ENCODE measurements at places on chromosomes 13 and 19.

DNA sequence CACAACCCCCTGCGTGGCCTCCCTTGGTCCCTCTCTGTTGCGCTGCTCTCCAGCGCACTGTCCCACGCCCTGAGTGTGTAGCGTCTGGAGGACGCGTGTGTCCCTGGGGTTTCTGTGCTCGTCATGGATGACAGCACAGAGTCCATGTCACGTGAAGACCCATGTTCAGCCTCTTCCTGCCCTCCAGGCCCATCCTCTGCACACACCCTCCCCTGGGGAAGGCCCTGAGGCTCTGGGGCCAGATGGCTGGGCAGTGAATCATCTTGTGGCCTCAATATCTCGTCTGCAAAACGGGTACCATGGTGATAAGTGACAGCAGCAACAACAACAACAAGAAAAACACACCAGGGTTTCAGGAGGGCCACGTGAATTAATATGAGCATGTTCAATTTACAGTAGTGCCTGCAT is 71.5 kb upstream of the ARHGEF7 start:
- DNase-seq, result no peak

DNA sequence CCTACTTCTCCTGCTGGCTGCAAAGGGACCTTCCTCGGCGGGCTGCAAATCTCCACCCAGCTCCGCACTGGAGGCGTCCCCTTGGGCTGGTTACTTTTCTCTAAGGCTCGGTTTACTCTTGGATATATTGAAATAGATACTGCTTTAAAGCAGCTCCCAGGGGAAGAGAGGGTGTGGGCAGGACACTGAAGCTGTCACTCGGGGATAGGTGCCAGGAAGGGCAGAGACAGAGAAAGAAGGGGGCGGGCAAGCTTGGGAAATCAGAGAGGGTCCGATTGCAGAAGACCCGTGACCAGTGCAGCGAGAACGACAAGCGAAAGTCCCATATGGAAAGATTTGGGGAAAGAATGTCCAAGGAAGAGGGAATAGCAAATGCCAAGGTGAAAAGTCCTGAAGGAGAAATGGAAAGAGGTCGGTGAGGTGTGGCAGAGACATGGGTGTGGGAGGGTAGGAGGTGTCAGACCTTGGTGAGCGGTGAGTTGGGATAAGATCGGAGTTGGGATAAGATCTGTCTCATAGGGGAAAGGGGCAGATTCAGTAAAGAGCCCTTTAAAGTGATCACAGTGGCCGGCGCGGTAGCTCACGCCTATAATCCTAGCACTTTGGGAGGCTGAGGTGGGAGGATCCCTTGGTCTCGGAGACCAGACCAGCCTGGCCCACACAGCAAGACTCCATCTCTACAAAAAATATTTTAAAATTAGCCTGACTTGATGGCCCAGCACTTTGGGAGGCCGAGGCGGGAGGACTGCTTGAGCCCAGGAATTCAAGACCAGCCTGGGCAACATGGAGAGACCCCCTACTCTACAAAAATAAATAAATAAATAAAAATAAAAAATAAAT is 618 bp downstream of the THSD8 start:
- no peak for DNase-seq

- DNase-seq, result no peak
Measured at GRCh38 chr19:39293394-39293793, 2.8 kb upstream of the IFNL1 start.

DNA sequence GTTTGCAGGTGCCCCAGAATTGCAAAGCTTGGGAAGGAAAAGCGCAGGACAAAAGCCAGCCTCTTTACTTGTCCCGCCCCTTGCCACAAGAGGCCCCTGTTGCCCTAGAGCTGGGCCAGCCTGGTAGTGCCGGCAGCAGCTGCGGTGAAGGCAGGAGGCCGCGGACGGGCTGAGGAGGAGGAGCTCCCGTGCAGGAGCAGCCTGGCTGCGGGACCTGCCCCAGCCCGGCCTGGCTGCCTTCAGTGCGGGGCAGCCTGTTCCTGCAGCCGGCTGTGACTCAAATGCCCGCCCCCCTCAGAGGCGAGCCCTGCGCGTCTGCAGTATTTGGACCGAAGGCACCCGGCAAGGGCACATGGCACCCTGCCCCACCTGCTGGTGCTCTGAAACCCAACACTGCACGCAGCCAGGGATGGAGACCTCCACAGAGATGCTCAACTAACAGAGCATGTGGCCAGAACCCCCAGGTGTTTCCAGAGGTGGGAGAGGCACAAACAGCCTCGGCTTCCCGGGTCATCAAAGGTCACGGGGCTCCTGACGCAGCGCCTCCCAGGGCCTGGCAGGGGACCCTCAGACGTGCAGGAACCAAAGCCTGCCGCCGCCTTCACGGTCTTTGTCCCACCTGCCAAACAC is 29.7 kb downstream of the NAXD start:
- DNase-seq, result peak; percentile 15

DNA sequence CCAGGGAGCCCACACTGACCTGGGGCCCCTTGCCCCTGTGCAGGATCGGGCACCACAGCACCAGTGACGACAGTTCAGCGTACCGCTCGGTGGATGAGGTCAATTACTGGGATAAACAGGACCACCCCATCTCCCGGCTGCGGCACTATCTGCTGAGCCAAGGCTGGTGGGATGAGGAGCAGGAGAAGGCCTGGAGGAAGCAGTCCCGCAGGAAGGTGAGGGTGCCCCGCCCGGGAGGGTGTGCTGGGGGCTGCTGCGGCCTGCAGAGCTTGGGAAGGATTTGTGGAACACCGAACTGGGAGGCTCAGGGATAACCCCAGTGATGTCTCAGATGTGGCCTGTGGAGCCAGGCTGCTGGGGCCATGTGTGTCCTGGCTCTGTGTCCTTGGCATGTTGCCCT is 4.2 kb downstream of the B3GNT8 start:
- DNase-seq, result no peak

DNA sequence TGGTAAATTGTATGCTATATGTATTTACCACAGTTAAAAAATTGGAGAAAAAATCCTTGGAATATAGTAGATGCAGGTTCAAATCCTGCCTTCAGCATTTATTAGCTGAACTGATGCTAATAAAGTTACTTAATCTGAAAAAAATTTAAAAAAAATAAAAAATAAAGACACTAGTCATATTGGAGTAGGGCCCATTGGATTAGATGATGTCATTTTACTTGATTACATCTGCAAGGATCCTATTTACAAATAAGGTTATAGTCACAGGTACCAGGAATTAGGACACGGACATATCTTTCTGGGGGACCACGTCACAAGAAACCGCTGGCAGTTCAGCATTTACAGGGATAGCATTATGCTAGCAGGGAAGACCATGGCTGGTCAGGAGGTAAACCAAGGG is 6.2 kb downstream of the ZNF555 start:
- DNase-seq, result no peak

DNA sequence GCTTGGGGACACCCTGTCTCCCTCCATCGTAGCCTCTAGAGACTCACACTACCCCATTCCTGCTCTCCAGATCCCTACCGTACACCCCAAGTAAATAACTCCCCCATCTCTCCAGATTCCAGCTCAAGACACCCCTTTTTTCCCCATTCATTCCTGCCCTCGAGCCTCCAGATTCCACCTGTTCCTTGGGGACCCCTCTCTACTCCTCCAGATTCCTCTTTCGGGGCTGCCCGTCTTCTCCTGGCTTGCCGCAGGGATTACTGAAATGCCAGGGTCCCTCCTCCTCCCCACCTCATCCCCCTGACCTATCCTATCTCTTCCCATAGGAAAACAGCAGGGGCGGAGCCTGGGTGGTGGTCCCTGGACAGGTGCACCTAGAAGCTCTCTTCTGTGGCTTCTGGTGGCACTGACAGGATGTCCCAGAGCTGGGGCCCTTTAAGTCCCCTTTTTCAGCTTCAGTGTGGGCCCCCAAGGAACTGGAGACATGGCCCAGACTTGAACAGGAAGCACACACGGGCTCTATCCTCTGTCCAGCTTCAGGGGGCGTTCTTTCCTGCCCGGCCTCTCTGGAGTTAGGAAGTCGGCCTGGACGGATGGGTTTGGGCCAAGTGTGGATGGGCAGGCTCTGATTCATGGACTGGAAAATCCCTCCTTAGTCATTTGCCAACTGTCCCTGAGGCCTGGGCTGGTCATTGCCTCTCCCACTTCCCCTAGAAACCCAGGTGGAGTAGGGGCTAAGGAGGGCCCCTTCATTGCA is 1.2 kb downstream of the ZSWIM4 start:
- DNase-seq, result no peak

GRCh38 chr13:37429976-37430375 is 168.6 kb downstream of the POSTN start:
- DNase-seq, result no peak

- peak; percentile 7 for DNase-seq
Measured at GRCh38 chr19:16051254-16052025, 24.9 kb upstream of the TPM4 start.

GRCh38 chr13:99064624-99065234 is 86.9 kb upstream of the DOCK9 start:
- DNase-seq, result no peak

DNA sequence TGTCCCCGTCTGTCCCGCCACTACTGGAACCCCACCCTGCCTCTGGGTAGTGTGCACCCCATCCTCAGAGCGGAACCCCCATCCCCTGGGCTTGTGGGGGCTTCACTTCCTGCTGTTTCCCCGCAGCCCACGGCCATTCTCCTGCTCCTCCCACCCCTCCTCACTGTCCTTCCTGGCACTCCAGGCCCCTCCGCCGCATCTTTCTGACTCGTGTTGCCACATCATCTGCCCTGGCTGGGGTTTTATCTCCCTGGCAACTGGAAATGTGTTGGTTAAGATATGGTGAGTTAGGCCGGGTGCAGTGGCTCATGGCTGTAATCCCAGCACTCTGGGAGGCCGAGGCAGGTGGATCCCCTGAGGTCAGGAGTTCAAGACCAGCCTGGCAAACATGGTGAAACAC is 37.3 kb downstream of the KDM4B start:
- no peak for DNase-seq

GRCh38 chr19:18894254-18895037 is 1.5 kb downstream of the CERS1 start:
- DNase-seq, result no peak

- DNase-seq, result no peak
Measured at GRCh38 chr13:30847650-30848307, 58.3 kb upstream of the MEDAG start.

GRCh38 chr19:2076526-2076944 is 19.6 kb downstream of the MOB3A start:
- DNase-seq, result no peak

GRCh38 chr19:58037927-58038687 is 4.3 kb downstream of the ZSCAN1 start:
- no peak for DNase-seq

DNA sequence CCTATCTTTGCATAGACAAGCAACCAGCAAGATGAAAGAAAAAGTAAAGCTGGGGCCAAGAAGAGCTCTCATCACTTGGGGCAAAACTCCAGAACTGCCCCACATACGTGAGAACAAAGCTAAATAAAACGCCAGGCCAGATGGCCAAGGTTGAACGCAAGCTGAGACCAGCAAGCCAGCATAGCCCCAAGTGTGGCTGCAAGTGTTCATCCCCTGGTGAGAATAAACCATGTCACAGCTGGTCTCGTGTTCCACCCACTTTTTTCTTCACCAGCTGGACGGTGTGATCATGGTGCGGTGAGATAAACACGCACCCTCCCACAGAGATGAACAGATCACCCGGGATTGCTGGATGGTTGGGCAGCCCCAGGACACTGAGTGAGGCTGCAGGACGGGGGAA is 109.6 kb upstream of the CACNA1A start:
- DNase-seq, result no peak

DNA sequence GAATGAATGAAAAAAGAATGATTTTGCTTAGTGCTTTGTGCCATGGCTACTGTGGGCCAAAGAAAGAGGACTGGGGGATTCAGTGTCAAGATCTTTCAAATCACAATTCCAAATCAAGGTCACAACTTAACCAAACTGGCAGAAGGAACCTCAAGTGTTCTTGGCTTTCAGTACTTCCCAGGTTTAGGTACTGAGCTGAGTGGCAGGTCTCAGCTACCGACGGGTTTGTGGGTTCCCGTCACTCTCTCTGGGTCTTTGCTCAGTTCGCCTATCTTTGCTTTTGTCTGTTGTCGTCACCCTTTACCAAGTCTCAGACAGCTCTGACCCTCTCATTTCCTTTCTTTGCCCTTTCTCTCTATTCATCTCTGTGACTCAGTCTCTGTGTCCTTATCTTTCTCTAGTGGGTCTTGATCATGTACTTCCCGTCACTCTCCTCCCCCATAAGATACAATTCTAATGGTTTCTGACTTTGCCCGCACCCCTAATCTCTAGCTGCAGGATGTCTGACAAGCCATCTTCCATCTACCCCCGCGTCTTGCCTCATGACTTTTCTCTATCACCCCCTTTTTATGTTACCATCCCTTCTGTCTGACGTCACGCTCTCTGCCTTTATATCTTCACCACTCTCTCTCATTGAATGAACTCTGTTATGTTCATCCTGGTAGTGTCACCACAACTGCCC is 33.3 kb upstream of the LRRC4B start:
- DNase-seq, result no peak

- DNase-seq, result no peak
Measured at GRCh38 chr13:26695891-26696311, 64.7 kb downstream of the GPR12 start.

- DNase-seq, result no peak
Measured at GRCh38 chr13:41788552-41788951, 172.4 kb downstream of the VWA8 start.

DNA sequence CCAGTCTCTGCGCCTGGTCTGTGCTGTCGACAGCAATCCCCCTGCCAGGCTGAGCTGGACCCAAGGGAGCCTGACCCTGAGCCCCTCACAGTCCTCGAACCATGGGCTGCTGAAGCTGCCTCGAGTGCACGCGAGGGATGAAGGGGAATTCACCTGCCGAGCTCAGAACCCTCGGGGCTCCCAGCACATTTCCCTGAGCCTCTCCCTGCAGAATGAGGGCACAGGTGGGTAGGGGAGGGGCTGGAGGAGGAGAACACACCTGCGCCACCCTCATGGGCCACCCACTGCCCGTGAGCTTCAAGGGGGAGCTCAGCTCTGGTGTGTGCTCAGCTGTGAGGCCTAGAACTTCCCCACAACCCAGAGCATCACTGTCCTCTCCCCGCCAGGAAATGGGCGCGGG is 38.6 kb upstream of the CD33 start:
- no peak for DNase-seq

DNA sequence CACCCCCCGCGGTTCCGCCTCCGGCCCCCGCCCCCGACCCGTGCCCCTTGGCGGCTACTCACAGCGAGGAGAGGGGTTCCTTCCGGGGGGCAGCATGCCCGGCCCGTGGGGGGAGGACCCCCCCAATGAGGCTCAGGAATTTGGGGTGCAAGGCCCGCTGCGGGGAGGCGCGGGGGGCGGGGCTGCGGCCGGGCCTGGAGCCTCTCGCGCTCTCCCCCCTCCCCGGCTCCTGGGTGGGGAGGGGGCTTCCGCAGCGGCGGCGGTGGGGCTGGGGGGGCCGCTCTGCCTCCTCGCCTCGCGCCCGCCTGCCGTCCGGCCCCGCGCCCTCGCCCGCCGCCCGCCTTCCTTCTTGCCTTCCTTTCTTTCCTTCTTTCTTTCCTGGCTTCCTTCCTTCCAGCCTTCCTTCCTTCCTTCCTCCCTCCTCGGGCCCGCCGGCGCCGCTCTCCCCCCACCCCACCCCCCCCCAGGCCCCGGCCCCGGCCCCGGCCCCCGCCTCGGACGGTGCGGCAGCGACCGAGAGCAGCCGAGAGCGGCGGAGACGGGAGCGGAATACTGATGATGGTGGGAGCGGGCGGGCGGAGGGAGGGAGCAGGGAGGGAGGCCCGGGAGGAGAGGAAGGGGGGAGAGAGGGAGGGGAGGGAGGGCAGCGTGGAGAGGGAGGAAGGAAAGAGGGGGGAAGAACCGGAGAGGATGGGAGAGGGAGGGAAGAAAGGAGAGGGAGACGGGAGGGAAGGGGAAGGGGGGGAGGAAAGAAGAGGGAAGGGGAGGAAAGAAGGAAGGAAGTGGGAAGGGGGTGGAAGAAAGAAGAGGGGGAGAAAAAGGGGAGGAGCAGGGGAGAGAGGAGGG is at the start of gene LRRC4B:
Gene LRRC4B, minus strand, starts transcription at position 554 of the 846 bp plus-strand sequence. CDS start 19,597 bp downstream, outside the sequence.
- no peak for DNase-seq

Data from stimulated activated CD8-positive, alpha-beta memory T cell treated with anti-CD3 and anti-CD28 coated beads, Interleukin-7, amount 100 ng/mL, for 4 hours (primary cell).